ENCODE measurements at places on chromosomes 3 and 15.

- DNase-seq, result no peak
These were observed 152.6 kb downstream of the GREM1 start for GRCh38 chr15:32870240-32871033.

DNA sequence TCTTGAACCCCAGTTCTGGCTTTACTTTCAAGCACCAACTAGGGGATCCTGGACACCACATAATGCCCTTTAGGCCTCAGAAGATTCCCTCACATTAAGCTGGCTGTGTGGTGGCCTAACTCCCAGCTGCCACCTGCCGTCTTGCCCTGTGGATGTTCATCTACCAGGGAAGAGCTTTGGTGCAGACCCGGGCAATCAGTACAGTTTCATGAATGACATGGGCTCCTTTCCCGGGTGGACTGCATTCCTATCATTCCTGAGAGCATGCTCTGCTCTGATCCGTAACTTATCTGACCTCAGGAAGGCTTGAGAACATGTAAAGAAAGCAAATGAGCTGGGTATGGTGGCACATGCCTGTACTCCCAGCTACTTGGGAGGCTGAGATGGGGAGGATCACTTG lies 50.0 kb upstream of the GSK3B start:
- DNase-seq, result no peak

GRCh38 chr15:51069983-51070382 lies 24.7 kb downstream of the TNFAIP8L3 start:
- no peak for DNase-seq

- no peak for DNase-seq
These were observed 126.4 kb downstream of the SHQ1 start for GRCh38 chr3:72721683-72722381.

GRCh38 chr15:51180011-51180410 lies 85.3 kb upstream of the TNFAIP8L3 start:
- no peak for DNase-seq

GRCh38 chr3:69087030-69087791 lies 2.5 kb downstream of the ARL6IP5 start:
- DNase-seq, result no peak

GRCh38 chr3:48187579-48188265 lies 495 bp downstream of the CDC25A start:
- DNase-seq, result no peak

GRCh38 chr3:24149032-24149431 lies 203.9 kb downstream of the NR1D2 start:
- no peak for DNase-seq

DNA sequence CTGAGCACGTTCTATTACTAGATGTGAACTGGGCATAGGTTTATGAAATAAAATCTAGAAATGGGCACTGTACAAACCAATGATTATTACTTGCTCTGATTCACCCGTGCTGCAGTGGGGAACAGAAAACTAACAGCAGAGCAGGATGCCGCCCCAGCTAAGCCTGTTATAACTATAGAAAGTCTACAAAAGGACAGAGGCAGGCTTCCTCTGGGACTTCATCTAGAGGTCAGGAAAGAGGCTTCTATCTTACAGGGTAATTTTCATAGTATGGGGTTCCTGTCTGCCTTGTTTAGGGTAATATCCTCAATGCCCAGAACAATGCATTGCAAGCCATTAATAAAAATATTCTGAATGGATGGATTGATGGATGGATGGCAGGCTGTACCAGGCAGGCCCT lies 177.0 kb upstream of the TBL1XR1 start:
- DNase-seq, result no peak

DNA sequence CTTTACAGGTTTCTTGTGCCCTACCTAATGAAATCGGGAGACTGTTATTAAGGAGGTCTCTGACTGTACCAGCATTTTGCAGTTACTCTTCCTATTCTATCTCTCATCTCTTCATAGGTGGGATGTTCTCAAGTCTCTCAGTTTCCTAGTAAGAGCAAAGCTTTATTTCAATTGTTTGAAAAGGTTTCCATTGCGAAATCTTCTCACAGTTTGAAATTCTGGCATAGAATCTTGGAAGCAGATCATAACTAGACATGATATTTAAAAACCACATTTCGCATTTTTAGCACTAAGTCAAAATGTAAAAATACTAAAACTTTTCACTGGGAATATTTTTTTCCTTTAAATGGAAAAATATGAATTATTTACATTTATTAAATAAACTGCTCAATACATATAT lies 1311.4 kb downstream of the ROBO2 start:
- no peak for DNase-seq

- DNase-seq, result no peak
These were observed 38.4 kb upstream of the PPP2R3A start for GRCh38 chr3:135927155-135927554.

DNA sequence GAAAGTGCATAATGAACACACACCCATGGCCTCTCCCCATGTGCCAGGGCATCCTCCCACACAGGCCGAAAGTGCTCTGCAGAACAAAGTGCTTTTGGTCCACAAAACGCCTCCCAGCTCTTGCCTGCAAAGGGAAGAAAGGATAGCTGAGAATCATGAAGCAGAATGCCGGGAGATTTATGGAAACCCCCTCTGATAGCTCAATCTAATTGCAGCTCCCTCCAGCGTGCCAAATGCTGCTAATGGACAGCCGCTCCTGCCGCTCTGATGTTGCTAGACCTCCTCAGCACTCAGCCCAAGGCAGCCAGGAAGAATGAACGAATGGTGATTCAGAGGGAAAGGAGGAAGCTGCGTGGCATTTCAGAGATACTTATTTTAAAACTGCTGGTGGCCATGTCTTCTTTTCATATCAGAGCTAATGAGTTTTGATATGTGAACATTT lies 145.3 kb downstream of the TJP1 start:
- no peak for DNase-seq

DNA sequence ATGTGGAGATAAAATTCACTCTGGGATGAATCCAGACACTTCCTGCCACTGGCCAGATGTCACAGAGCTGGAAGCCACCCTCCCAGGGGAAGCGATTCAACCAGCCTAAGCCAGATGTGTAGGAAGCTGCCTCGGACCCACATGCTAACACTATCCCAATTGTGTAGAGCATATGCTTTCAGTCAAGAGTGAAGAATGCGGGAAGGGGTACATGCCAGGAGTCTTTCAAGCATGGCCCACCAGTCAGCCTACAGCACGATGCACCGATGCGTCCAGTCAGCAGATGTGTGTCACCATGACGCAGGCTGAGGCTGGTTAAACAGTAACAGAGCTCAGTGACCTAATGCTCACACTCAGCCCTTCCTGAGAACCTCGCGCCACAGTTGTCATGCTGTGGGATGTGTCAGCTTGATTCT lies 38.8 kb upstream of the BNC1 start:
- no peak for DNase-seq

DNA sequence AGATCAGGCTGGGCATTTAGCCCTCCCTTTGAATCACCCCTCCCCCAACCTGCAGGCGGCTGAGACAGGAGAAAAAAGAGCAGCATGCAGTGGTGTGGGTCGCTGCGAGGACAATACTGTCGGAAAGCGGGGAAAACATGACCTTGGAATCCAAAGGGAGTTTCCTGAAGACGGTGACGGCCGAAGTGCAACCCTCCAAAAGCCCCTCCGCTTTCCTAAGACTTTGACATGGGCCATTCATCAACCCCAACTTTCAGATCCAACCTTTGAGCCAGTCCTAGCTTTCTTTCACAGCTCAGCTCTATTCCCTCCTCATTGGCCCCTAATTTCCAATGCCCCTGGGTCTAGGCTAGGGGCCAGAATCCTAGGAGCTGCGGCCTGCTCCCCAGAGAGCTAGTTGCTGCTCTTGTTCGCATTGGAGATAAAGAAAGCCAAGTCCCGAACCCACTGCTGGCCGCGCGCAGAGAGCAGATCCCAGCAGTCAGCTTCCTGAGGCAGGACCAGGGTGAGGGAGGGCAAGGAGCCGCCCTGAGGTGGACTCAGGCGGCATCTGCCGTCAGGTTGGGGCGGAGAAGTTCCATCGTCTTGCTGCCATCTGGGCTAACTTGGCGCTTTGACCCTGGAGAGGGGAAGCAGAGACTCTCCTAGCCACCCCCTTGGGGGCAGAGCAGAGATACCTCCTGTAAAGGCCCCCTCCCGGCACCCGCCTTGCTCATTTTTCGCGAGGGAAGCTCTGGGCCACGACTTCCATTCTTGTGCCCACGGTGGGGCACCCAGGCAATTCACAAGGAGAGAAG lies 914 bp downstream of the ZIC4 start:
- no peak for DNase-seq
